ENCODE measurements at places on chromosomes 5 and 9.

DNA sequence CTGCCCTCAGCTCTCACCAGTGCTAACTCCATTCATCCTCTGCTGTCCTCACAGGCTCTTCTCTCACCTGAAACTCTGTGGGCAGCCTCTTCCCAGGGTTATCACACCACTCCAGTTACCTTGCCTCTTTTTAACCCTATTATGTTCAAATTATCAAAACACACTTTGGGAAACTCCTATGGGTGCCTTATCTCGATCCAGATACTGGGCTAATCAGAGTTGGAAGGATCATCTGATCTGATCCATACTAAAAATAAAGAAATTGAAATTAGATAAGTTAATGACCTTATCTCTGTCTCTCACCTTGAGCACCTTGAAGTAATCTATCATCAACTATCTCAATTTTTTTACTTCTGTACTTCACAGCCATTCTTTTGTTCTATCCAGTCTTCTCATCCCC lies 300.5 kb upstream of the ISL1 start:
- no peak for DNase-seq

DNA sequence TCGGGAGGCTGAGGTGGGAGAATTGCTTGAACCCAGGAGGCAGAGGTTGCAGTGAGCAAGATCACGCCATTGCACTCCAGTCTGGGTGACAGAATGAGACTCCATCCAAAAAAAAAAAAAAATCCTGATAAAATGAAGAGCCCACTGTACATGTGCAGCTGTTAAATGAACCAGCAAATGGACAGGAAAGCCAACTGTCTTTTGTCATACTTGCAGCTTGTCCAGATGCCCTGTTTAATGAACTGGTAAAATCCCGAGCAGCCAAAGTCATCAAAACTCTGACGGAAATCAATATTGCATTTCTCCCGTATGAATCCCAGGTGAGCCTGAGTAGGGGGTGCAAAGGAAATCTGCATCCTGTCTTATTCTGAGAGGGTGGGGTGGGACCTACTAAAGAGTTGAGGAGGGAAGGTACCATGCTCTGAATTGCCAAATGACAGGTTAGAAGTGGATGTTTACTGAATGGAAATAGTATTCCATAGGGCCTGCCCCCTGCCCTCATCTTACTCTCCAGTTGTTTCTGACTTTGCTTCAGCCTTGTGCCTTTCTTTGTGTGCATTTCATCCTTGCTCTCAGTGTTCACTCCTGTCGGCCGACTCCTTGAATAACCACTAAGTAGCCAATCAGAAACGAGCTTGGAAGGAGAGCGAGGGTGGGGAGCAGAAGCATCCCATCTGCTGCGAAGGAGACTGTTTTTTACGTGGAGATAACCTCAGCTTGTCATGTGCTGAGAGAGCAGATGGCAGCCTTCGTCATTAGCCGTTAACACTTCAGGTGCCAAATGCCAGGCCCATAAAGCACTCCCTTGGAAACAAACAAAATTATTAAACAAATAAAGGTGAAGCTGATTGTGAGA lies 45.7 kb upstream of the CFAP157 start:
- DNase-seq, result no peak

GRCh38 chr9:113957821-113958341 lies 81.8 kb downstream of the ZNF618 start:
- no peak for DNase-seq

GRCh38 chr9:94232428-94232827 lies 26.7 kb upstream of the ZNF169 start:
- DNase-seq, result no peak

GRCh38 chr5:15926586-15926985 lies 253.0 kb downstream of the MARCHF11 start:
- no peak for DNase-seq

DNA sequence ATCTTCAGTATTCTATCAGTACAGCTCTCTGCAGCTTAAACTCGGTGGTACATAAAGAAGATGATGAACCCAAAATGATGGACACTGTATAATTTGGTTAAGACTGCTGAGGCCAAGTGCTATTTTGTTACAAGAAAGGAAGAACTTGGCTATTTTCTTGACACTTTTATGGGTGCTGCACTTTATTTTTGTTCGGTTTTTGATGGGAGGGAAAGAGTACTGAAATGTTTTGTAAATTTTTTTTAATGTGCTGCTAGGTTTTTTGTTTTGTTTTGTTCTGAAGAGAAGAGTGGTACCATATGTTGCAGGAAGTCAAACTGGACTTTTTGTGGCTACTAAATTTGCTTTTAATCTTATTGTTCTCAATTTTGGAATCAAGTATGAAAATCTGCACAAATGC lies 26.7 kb downstream of the CDC37L1 start:
- no peak for DNase-seq

GRCh38 chr5:152113401-152113800 lies 188.8 kb upstream of the GLRA1 start:
- peak; percentile 80 for DNase-seq

DNA sequence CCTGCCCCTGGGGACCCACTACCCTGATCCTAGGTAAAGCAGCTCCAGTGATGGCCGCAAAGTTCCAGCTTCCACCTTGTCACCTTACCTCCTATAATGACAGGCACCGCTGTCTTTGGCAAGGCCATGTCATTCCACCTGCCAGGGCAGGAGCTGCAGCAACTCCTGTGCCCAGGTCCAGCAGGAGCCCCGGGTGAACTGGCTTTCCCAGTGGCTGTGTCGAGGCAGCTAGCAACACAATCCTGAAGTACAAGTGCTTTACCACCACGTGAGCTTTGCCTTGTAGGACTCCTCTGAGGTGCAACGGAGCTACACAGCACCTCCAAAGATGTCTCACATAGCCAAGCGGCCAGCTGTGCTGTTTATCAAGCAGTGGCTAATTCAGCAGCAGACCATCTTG lies 20.7 kb upstream of the MGAT1 start:
- DNase-seq, result no peak

DNA sequence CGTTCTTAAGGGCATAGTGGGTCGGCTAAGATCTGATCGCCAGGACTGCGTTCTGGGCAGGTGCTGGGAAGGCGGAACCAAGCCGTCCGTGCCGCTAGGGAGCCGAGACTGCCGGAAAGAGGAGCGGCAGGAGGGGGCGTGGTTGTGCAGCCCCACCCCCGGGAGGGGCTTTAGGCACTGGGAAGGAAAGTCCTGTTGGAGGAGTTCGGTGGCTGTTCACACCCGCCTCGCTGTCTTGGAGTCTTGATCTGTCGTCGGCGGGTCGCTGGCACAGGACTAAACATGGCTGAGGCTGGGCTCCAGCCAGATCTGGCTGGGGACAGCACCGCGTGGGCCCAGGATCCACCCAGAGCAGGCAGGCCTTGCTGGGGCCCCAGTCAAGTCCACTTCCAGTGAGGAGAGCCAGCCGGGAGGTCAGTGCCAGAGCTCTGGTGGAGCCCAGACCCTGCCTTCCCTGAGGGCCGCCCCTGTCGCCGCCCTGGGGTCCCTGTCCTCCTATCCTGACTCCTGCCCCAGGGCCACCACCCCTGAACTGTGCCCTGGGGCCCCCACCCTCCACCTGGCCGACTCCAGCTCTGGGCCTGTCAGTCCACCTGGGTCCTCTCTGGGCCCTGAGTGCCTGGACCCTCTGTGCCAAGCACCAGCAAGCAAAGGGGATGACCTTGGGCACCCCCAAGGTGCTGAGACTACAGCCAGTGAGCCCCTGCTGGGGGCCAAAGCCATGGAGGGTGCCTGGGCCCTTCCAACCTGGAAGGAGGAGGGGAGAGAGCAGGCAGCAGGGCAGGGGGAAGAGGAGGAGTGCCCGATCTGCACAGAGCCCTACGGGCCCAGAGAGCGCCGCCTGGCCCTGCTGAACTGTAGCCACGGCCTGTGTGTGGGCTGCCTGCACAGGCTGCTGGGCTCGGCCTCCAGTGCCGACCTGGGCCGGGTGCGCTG lies 4.5 kb downstream of the RNF208 start:
- no peak for DNase-seq

DNA sequence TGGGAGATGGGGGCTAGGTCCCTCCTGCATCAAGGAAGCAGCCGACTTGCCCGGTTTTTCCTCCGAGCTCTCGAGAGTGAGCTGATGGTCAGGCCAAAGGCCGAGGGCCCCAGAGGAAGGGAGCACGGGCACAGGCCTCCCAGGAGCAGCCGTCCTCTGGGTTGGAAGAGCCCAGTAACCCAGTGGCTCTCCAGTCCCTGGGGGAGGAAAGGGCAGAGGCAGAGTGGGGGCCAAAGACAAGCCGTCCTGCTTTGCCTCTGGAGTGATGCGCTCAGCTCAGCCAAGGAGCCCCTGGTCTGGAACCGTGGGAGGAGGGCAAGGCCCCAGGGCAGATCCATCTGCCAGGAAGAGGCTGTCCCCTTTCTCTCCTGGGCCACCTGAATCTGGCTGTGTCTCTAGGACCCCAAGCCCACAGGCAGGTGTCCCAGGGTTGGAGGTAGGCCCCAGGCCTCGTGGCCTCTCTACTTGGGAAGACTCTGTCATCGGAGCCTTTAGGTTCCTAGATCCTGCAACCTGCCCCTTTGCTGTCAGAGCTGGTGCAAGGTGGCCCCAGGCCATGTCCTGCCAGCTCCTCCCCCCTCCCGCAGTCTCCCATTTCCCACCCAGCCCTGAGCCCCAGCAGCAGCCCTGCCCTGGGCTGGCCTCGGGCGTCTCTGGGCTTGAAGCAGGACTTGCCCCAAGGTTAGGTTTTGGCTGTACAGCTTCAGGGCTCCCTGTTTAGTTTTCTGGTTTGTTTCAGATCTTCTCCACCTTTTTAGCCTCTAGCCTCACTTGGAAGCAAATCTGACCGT lies 224.1 kb downstream of the CACNA1B start:
- DNase-seq, result no peak

DNA sequence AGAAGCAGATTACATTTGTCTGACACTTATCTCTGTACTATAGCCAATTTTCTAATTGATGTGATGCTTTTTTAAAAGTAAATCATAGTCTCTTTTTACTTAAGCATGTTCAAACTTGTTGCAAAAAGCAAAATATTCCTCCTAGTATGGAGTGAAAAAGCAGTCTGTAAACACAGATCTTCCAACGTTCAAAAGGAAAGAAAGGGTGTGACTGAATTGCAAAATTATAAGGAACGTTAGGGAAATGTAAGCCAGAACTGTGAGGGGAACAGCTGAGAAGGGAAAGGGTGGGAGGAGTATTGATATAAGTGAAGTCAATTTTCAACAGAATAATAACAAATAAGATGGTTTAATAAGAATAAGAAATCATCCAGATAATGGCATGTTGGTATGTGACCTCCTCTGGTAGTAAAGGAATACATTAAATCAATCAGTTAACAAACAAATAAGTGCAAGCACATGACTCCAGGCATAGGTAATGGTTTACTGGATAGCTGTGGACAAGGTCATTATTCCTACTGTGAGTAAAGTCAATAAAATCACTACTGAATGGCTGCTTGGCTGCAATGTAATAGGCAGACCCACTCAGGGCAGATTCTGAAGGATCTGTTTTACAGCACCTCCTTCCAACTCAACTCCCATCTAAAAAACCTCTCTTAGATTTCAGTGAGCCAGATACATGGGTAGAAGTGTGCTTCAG lies 239.1 kb upstream of the NMUR2 start:
- no peak for DNase-seq

DNA sequence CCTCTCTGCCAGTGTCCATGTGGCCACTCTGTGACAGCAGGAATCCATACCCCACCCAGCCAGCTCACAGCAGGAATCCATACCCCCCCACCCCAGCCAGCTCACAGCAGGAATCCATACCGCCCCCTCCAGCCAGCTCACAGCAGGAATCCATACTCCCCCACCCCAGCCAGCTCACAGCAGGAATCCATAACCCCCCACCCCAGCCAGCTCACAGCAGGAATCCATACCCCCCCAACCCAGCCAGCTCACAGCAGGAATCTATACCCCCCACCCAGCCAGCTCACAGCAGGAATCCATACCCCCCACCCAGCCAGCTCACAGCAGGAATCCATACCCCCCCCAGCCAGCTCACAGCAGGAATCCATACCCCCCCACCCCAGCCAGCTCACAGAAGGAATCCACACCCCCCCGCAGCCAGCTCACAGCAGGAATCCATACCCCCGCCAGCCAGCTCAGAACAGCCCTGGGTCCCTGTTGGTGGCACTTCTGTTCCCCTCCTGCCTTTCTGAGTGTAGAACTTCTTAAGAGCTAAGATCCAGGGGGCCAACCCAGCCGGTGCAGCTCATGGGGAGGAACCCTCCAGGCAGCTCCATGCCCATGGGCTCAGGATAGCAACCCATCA lies 8.4 kb upstream of the RXRA start:
- no peak for DNase-seq

GRCh38 chr5:138583984-138584637 lies 8.9 kb upstream of the HSPA9 start:
- no peak for DNase-seq

GRCh38 chr9:2459756-2460155 lies 161.8 kb upstream of the VLDLR start:
- DNase-seq, result no peak

DNA sequence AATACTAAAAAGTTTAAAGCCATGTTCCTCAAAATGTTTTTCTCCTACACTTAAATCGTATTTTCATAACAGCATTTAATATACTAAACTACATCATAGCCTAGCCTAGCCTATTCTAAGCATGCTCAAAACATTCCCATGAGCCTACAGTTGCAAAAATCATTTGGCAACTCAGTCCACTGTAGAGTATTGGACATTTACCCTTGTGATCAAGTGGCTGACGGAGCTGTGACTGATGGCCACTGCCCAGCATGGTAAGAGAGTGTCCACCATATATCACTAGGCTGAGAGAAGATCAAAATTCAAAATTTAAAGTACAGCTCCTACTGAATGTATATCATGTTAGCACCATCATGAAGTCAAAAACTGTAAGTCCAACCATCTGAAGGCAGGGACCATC lies 30.9 kb downstream of the SEMA5A start:
- DNase-seq, result no peak

GRCh38 chr5:153718713-153719112 lies 228.2 kb downstream of the GRIA1 start:
- no peak for DNase-seq

- DNase-seq, result no peak
Measured at GRCh38 chr9:32590898-32591297, 17.9 kb upstream of the NDUFB6 start.

DNA sequence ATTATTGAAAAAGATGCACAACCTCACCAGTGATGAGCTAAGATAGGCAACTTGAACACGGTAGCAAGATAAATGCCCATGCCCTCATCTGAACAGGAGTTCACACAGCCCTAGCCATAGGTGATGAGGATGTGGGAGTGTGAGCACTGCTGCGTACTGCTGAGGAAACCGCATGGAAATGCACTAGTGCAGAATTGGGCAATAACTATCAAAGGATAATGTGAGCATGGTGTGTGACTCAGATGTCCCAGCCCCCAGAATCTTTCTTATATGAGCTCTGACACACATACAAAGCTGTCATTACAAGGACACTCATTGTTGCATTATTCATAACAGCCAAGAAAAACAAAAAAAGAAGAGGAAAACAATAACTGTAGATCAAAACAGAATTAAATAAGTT lies 521.2 kb downstream of the IRX1 start:
- no peak for DNase-seq

DNA sequence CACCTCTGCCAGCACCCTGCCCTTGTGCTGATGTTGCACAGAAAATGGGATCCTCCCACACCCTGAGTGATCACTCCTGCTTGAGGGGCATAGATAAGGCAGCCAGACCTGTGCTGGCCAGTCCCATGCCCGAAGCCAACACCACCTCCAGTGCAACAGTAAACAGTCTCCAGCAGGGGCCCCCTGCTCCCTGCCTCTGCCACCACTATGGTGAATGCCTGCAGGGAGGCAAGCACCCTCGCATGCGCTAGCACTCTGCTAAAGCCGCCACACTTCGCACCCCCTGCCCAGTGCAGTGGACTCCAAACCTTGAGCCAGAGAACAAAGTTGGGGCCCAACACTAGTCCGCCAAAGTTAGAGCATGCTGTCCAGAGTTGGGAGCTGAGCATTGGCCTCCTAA lies 118.7 kb downstream of the PJA2 start:
- DNase-seq, result no peak
